ENCODE measurements at places on chromosomes 7 and 10.

DNA sequence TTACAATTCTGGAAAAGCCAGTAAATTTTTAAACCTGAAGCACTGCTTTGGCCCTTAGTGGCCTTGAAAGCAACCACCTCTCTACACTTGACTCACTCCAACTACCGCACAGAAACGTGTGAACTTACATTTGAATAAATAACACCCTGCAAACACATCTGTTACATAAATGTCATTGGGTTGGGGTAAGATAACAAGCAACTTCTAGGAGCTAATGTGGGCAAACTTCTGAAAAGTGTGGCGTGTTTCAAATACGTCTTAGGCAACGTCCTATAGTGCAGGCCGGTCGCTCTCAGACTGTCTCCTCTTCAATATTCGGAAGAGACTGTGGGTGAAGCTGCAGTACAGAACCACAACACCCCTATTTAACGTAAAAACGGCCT lies 474 bp downstream of the ORC5 start:
- H3K36me3 ChIP-seq = no peaks in the 10 kb centered on the region
- peak overlapping the region; percentile 79 for H3K4me3 ChIP-seq
- peaks cover 21% of the 10 kb centered on the region for H3K4me1 ChIP-seq
- DNase-seq = no peak
- no peaks in the 10 kb centered on the region for H3K27me3 ChIP-seq

DNA sequence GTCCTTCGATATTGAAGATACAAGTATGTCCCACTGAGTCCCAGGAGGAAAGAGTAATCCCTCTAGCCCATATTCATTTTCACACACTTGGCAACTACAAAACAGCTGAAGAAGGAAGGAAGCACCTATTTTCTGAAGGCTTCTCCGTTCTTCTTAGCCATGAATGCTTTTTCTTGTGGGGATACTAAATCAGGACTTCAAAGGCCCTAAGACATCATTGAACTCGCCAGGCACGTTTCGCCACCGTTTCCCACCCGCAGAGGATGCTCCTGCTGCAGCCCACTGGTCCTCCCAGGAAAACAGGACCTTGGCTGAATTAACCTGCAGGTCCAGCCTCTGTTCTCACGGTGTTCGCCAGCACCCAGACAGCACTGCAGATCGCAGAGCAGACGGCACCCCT lies 561.5 kb downstream of the DNAJB6 start:
- no peak overlapping the region for H3K27ac ChIP-seq
- H3K4me1 ChIP-seq = no peaks in the 10 kb centered on the region
- no peak for DNase-seq
- no peak overlapping the region for H3K4me3 ChIP-seq
- H3K27me3 ChIP-seq = no peaks in the 10 kb centered on the region

GRCh38 chr10:101266381-101267289 lies 37.4 kb upstream of the LBX1 start:
- H3K36me3 ChIP-seq = no peaks in the 10 kb centered on the region
- H3K27ac ChIP-seq = no peak overlapping the region
- H3K4me3 ChIP-seq = no peak overlapping the region
- H3K4me1 ChIP-seq = no peaks in the 10 kb centered on the region

- peaks cover 31% of the 10 kb centered on the region for H3K4me1 ChIP-seq
- peaks cover 14% of the 10 kb centered on the region for H3K27me3 ChIP-seq
- no peaks in the 10 kb centered on the region for H3K36me3 ChIP-seq
- H3K4me3 ChIP-seq = peak overlapping the region; percentile 23
- H3K27ac ChIP-seq = no peak overlapping the region
Measured at GRCh38 chr10:101230183-101230917, 1.1 kb upstream of the LBX1 start.
